HFFc6 (cell line): ENCODE measurements at places on chromosomes 7 and 10.

GRCh38 chr10:47268696-47269095, 31.3 kb upstream of the GDF10 start:
- no peak for DNase-seq

DNA sequence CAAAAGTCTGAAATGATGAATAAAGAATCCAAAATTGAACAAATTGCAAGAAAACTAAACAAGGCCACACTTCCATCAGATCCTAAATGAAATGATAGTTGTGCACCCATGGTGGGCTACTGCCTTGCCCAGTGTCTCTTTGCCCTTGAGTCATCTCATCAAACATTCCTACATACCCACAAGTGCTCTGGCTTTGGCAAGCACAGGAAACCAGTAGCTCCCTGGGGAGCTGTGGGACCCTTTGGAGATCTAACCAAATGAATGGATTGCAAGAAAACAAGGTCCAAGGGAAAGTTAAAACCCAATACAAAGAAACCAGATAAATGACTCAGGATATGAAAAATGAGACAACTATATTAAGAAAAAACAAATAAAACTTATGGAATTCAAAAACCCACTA, 129.8 kb upstream of the TMEM229A start:
- no peak for DNase-seq

- DNase-seq: no peak
Observed at GRCh38 chr7:31236868-31237267, 103.7 kb downstream of the NEUROD6 start.

DNA sequence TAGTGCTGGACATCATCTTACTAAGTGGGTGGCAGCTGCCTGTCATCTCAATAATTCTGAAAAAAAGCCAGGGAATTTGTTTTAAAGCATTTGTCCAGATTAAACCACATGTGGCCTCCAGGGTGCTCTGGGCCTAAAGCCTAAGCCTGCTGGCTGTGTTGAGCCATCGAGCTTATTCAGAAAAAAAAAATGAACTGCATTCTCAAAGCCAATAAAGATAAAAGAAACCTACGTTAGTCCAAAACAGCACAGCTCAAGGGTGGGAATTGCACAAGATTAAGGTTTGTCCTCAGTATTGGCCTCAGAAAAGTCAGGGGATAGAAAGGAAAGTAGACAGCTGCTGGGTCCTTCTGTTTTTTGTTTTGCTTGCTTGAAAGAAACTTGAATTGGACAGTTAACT, 22.6 kb upstream of the PRTFDC1 start:
- peak; percentile 49 for DNase-seq

DNA sequence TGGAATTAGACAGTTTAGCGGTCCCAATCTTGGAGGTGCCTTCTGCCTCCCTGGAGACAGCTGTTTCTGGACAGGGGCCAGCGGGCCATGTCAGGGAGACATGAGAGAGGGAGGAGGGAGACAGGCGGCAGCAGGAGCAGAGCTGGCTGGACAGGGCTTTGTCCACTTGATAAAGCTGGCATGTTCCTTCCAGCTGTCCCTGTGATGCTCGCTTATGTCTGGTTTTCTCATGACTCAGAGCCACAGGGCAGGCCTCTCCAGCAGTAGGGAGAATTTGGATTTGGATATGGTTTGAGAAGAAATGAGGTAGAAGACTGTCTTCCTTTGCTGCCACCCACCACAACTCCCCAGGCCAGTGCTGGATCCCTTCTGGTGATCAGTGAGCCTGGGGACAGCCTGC, 51.7 kb upstream of the SORCS3 start:
- DNase-seq: peak; percentile 53

- no peak for DNase-seq
Observed at GRCh38 chr7:45596665-45597095, 22.5 kb downstream of the ADCY1 start.

DNA sequence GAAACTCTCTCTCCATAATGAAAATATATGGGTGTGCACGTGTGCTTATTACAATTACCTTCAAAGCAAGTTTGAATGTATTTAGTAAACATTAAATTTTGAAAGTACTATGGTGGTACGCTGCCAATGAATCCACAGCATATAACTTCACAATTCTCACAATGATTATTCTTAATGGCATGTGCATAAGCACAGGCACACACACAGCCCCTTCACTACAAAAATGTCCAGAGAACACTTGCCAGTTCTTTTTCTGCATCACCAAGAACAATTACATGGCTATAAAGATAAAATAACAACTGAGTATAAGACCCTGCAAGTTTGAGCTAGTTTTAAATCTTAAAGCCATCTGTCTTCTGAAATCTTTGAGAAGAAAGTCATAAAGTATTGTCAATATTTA, 22.2 kb downstream of the SGCE start:
- no peak for DNase-seq

- DNase-seq: no peak
Observed at GRCh38 chr7:128206747-128207500, 34.2 kb upstream of the LEP start.

DNA sequence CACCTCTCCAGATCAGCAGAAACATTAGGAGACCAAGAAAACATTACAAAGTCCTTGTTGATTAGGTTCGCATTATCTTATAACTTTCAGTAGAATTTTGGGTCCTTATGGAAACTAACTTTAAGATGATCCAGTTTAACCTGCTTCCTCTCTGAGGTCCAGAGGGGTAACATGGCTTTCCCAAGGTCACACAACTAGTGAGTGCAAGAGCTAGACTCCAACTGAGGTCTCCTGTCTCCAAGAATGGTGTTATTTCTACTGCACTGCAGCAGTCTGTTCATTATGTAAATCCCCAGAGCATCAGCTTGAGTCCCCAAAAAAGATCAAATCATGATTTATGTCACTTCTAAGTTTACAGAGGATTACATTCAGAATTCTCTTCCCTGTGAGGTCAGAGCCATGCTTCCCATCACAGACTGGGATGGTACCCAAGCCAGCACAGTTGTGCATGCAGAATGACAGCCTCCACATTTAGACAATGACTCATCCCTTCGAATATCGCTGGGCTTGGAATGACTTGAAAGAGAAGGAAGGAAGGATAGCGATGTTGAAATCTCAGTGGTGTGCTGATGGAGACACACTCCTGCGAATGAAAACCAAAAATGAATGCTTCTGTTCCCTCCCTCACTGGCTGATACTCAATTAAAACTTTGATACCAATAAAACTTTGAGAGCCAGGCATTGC, 163.1 kb upstream of the PLXNA4 start:
- DNase-seq: peak; percentile 88

GRCh38 chr10:6713716-6714115, 133.6 kb upstream of the PRKCQ start:
- no peak for DNase-seq

DNA sequence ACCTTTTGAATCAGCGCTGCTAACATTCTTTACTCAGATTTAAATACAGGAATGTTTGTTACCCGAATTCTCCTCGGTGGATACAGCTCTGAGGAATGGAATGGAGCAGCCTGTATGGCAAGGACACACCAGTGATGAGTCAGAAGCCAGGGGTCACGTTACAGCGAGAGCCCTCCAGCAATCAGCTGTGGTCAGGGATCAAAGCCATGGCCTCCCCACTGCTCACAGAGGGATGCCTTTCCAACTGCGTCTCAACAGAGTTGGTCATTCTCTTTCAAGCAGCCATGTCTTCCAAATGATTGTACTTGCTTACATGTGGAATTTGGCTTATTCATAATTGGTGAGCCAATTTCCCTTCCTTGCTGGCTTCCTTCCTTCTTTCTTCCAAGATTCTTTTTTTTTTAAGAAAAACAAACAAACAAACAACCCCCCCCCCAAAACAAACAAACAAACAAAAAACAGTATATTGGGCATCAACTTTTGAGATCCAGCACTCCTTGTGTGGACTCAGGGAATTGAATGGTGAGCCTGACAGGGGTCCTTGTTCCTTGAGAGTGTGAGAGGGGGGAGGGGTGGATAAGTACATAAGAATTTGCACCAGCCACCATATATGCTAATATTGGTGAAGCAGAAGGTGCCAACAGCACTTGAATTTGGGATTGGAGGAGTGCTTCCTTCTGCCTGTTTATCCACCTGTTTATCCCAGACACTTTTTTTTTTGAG, 100.2 kb downstream of the ATXN7L1 start:
- DNase-seq: peak; percentile 100

- no peak for DNase-seq
Observed at GRCh38 chr7:28360739-28361138, 51.6 kb upstream of the CREB5 start.

DNA sequence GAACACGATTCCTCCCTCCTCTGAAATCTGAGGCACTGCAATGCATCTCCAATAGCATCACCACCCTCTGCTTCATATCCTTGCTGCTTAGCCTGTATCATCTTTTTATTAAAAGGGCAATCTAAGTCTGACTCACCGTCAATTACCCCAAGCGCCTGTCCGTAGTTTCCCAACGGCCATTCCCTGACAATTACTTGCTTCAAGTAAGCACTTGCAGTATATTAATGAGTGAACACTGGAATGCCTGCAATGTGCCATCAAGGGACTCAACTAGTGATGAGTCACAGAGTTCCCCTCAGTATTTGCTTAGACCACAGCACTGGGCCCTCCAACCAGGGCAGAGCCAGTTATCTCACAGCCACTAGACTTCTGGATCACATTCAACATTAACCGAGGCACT, 19.5 kb upstream of the PPP1R3C start:
- peak; percentile 98 for DNase-seq

GRCh38 chr10:127996586-127996985, 89.7 kb downstream of the PTPRE start:
- no peak for DNase-seq

DNA sequence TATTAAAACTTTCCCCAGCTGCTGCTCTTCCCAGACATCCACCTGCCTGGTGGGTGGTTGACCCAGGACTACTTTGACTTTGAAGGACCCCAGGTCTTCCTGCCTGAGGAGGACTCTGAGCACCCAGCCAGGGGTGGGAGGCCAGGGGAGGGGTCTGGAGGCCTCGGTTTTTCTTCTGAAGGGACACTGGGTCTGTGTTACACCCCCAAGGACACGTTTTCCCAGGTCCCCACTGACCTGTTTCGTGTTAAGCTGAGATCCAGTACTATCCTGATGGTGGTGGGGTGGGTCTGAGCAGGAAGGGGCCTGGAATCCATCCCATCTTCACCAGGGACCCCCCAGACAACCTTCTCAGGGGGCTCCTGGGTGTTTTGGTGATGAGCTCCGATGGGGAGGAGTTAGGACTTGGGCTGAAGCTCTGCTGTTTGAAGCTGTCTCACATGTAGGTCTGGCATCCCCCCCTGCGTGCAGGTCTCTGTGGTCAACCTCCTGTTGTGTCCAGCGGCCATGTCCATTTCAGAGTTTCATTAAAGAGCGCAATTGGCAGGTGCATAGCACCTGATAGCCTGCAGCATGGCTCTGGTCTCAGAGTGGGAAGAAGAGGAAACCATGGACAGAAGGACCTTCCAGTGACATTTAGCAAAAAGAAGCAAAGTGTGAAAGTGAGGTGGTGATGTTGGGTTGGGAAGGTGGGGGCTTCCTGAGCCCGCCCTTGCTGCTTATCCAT, 3.5 kb downstream of the JAKMIP3 start:
- no peak for DNase-seq

DNA sequence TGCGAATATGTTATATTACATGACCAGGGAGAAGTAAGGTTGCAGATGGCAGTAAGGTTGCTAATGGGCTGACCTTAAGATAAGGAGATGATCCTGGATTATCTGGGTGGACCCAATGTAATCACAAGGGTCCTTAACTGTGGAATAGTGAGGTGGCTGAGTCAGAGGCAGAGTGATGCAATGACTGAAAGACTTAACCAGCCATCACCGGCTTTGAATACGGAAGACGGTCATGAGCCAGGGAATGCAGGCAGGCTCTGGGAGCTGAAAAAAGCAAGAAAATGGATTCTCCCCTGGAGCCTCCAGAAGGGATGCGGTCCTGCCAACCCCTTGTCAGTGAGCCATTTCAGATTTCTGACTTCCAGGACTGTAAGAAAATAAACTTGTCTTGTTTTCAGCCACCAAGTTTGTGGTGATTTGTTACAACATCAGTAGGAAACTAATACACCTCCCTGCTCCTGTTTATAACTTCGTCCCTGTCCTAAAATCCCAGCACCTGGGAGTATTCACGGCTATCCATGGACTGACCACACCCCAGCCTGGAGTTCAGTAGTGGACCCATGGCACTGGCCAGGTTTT, 4.6 kb upstream of the C10orf95 start:
- DNase-seq: peak; percentile 67
